BJ (cell line): ENCODE measurements at places on chromosomes 5 and 9. TPM values are rescaled to one million over a fixed set of nuclear protein-coding genes. Genes with fewer than 3 reads are reported as not detected.

Gene SERF1B
- polyA plus RNA-seq = 18.7 and 34.0 TPM in 2 replicates

Gene DNAH5
- polyA plus RNA-seq = 1.1 and 1.8 TPM in 2 replicates

Gene SPINK7
- not detected in 2 replicates for polyA plus RNA-seq

Gene CCL27
- polyA plus RNA-seq = 0.11 and 0.12 TPM in 2 replicates

Gene C9orf153
- 0.09 TPM in 1 of 2 replicates, not detected in the other for polyA plus RNA-seq

Gene NTRK2
- polyA plus RNA-seq = 2.0 and 2.1 TPM in 2 replicates

Gene OLFM1
- polyA plus RNA-seq = 1.3 and 1.5 TPM in 2 replicates

Gene OR2K2
- not detected in 2 replicates for polyA plus RNA-seq

Gene FGF18
- 0.04 TPM in 1 of 2 replicates, not detected in the other for polyA plus RNA-seq

Gene TRMT10B
- polyA plus RNA-seq = 5.3 and 5.8 TPM in 2 replicates

Gene TIMD4
- not detected in 2 replicates for polyA plus RNA-seq

Gene KIF4B
- not detected in 2 replicates for polyA plus RNA-seq

- no peak for DNase-seq
These were observed 131.9 kb downstream of the DCP2 start for GRCh38 chr5:113108485-113108884.

GRCh38 chr9:127159949-127160610, 37.6 kb upstream of the ANGPTL2 start:
- DNase-seq = no peak

- DNase-seq = peak; percentile 33
These were observed 928 bp downstream of the HACD4 start for GRCh38 chr9:21030389-21031035.

DNA sequence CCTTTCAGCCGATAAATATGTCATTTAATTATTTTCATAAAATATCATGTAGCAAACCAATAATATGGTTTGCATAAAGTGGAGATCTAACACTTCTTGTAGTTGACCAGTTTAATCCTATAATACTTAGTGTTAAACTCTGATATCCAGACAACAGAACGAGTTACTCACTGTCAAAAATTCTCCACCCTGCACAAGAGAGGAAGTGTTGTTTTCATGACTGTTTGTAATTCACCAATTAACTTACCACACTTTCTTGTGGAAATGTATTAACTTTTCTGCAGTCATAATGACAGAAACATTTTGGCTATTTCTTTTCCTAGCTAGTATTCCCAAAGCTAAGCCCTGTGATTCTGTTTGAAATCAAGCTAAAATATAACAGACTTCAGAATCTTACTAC, 555.3 kb upstream of the FTMT start:
- DNase-seq = no peak

DNA sequence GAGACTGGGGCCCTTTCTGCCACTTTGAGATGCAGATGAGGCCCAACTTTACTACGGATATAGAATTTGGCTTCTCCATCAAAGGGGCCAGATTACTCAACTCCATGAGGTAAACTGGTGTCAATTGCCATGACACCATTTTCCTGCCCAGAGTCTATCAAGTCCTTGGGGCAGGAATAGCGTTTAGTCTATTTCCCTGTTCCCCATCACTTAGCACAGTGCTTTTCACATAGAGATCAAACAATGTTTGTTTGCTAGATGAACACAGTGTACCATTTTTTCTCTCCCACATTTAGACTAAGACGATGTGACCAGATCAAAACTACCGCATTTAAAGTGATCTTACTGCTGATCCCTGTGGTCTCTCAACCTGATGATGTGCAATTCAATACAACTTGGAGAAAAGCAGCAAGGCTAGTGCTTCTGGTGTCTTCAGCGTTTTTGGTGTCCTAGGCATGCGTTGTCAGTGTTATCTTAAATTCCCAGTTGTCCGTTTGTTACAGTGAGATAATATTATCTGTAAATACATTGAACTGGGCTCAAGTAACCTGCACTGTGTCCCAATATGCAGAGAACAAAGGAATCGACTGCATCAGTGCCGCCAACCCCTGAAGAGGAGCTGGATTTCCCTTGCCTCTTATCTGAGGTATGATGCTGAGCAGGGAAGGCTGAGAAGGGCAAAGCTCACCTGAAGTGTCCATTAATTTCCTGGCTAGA, 446.2 kb downstream of the PLK2 start:
- no peak for DNase-seq

- DNase-seq = no peak
These were observed 38.5 kb upstream of the NR4A3 start for GRCh38 chr9:99782962-99783718.

GRCh38 chr9:5762421-5762820, 70.5 kb downstream of the ERMP1 start:
- no peak for DNase-seq

GRCh38 chr5:102294886-102295395, 1.1 kb downstream of the SLCO4C1 start:
- no peak for DNase-seq

GRCh38 chr9:125486576-125486975, 220.4 kb downstream of the MAPKAP1 start:
- no peak for DNase-seq

GRCh38 chr9:68755752-68756151, 50.7 kb downstream of the PIP5K1B start:
- DNase-seq = no peak

DNA sequence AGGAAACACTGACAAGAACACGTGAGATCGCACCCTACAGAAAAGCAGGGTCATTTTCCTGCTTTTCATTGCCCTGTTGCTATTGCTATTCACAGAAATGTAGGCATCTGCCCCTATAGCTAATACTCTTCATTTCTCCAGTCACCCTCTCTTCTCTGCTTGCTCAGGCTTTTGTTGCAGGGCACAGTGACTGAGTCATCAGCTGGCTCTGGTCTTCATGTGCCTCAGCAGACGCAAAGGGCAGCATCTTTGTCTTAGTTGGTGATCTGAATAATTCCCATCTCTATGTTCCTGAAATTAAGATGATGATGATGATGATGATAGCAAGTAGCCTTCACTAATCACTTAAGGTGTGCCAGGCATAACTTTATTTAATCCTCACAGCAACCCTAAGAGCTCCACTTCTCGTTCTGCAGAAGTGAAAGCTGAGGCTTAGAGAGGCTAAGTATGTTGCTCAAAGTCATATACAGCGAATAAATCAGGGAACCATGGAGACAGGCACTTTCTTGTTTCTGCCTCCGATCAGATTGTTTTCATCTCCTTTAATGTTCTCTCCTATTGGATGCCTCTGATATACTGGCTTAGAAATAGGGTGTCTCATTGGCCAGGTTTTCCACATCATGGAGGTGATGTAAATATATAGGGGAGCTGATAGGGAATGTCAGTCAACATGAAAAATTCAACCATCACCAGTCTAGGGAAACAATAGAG, 133.0 kb upstream of the STK32A start:
- no peak for DNase-seq

- no peak for DNase-seq
These were observed 365.7 kb upstream of the PRR16 start for GRCh38 chr5:120098426-120098825.

DNA sequence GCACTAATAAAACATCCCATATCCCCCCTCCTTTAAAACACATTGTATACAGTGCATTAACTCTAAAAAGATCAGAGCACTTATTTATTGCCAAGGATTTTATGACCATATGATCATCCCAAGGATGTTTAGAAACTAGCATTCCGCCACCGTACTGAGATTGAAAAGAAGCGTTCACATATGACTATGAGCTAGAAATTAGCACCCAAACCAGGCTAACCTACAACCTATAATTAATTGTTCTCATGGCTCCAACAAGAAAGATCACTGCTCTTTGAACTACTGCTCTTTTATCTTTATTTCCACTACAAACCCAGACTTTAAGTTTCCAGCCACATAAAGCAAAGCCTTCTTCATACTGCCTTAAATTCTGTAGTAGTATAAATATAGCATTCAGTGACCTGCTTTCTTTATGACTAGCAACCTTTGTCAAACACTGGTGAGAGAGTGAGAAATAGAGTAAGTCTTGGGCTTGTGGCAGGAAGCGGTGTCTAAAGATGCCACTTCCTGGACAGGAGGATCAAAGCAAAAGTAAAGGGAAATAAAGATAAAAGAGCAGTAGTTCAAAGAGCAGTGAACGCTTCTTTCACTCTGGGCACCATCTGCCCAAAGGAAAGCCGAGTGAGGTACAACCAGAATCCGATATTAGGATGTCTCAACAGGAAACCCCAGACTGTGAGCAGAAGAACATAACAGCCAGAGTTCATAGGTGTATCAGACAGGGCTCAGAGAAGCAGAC, 151.1 kb upstream of the ERCC6L2 start:
- DNase-seq = no peak

- no peak for DNase-seq
These were observed 128.1 kb upstream of the CACNA1B start for GRCh38 chr9:137749511-137749910.

DNA sequence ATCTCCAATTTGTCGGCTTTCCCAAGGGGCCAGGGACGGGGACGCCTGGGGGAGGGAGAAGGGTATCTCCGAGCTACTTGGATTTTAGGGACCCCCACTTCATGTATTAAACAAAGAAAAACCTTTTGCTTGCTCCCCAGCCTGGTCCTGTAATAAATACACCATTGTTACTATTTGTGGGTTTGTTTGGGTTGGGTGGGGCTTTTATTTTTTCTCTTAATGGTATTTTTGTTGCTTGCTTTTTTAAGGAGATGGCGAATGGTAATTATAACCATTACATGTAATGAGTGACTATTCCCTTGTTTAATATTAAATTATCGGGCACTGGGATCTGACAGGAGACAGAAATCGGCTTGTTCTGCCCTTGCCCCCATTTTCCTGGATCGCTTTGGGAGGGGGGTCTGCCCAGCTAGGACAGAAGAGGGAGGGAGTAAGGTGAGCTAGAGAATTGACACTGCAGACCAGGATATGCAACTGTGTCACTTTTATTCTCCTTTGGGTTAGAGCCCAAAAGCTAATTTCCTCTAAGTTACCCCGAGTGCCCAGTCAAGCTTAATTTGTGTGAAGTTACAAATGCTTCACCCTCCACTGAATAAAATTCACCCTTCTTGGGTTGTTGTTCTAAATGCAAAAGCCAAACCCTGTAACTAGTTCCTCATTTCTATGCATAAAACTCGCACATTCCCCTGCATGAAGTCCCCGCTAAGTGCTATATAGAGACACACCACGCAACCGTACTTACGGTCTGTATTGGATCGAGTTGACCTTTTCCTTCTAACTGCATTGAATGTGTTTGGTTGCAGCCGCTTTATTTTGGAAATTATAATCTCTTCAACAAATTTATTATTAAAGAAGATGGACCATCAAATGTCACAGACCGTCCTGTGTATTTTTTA, 1.6 kb upstream of the ZNF608 start:
- DNase-seq = no peak

GRCh38 chr5:135514116-135514515, 21.6 kb downstream of the NEUROG1 start:
- DNase-seq = no peak

DNA sequence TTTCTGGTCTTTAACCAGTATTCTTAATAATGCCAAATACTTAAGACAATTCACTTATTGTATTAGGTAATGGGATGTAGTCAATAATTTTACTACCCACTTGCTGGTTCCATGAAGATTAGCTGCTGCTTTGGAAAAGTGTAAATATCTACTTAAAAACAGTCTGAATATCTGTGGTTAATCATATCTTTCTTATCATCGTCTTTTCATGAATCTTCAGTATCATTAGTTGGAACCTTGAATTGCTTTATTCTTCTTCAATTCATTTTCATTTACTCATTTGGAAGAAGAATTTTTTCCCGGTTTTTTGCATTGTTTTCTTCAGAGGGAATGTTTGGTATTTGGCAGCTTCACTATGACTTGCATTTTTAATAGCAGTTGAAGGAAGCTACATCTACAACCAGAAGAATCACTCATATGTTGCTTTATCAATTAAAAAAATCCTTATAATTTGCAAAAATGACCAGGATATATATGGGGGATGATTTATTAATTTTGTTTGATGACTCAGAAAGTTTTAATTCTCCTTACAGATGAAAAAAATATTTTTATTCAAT, 1398.3 kb upstream of the CDH6 start:
- DNase-seq = no peak

GRCh38 chr9:91655658-91656057, 232.0 kb upstream of the NFIL3 start:
- no peak for DNase-seq

DNA sequence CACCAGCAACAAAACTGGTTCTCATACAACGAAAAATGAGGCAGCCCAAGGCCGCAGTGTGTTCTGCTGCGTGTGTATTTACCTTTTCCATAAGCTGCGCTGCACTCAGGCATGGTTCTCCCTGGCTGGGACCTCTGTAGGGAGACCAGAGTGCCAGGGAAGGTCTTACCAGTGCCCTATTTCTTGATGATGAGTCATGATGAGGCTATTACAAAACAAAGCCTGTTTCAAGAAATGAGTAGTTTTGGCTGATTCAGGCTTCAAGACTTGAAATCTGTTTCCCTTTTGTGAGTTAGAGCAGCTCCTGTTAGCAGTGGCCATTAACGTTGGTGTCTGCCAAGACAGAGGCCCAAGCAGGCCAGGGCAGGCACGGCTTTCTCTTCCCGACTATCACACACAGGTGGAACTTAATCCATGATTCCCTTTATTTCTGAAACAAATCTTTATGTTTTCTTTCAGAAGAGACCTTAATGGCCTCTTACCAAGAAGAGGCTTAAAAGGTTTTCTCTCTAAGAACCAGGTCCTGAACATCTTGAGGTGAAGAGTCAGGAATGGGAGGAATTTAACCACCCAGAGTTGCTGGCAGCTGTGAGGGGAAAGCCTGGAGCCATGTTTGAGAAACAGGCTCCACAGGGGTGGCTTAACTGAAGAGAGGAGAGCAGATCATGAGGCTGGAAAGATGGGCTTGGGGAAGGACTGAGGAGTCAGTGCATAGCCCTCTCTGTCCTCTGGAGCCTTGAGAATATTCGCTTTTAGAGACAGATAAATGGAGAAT, 41.4 kb upstream of the TIFAB start:
- DNase-seq = peak; percentile 75

DNA sequence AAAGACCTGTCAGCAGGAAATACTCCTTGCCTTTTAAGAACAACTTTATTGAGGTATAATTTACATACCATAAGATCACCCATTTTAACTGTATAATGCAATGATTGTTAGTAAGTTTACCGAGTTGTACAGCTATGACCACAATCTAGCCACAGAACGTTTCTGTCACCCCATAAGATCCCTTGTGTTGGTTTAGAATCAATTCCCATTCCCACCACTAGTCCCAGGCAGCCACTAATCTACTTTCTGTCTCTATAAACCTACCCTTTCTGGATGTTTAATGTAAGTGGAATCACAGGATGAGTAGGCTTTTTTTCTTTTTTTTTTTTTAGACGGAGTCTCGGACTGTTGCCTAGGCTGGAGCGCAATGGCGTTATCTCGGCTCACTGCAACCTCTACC, 4.4 kb downstream of the GPR107 start:
- DNase-seq = no peak

DNA sequence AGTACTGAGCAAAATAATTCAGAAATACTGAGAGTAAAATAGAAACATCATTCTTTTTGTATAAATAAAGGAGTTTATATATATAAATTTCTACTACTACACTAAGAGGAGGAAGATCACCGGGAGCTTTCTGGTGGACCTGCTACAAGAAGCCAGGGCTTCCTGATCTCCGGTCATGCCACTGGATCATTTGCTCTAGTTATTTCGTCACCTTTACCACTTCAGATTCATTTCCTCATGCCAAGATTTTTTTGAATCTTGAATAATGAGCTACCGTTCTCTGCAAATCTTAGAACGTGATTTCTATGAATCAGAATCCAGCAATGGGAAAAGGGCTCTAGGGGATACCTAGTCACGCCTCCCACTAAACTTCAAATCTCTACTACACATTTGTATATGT, 51.9 kb upstream of the TBC1D9B start:
- DNase-seq = no peak
